Panc1 (cell line): ENCODE measurements at places on chromosomes 12 and 14. TPM values are rescaled to one million over a fixed set of nuclear protein-coding genes. Genes with fewer than 3 reads are reported as not detected.

DNA sequence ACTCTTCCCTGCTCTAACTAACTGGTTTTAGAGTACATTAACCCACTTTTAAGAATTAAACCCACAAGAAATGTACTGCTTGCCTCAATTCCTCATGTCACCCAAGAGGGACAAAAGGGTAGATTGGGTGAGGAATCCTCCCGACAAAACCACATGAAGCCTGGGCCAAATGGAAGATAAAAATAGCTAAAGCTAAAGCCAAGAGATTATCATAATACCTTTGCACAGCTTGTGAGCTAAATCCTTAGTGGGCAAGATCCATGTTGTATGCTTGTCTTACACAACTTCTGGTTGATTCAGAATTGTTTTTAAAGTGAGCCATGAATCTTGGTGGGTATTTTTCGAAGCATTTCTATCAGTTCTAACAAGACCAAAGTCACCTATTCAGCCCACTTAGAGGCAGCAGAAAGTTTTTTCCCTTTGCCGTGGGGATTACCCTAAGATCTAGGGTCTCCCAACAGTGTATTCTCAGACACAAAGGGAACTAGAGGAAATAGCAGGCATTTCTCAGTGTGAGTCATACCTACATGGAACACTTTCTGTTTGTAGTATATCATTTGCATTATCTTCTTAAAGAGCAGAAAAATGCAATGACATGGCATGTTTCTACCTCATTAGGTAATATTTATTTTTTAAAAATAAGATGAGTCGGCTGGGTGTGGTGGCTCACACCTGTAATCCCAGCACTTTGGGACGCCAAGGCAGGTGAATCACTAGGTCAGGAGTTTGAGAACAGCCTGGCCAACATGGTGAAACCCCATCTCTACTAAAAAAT, 616.6 kb downstream of the KCNH5 start:
- H3K4me3 ChIP-seq, result no peak overlapping the region
- no peaks in the 10 kb centered on the region for H3K27me3 ChIP-seq
- no peak overlapping the region for H3K27ac ChIP-seq
- no peaks in the 10 kb centered on the region for H3K4me1 ChIP-seq
- no peak for DNase-seq

DNA sequence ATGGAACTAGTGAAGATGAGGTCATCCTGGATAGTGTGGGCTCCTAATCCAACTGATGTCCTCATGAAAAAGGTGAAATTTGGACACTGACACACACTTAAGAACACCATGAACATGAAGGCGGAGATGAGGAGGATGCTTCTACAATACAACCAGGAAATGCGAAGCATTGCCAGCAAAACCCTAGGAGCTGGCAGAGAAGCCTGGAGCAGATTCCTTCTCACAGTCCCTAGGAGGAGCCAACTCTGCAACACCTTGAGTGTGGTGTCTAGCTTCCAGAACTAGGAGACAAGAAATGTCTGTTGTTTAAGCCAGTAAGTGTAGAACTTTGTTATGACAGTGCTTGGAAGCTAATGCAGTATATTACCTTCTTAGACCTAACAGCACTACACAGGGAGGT, 191.9 kb upstream of the PWP1 start:
- DNase-seq, result no peak

- DNase-seq, result no peak
- H3K4me3 ChIP-seq, result no peak overlapping the region
- H3K36me3 ChIP-seq, result no peaks in the 10 kb centered on the region
- no peak overlapping the region for H3K27ac ChIP-seq
Observed at GRCh38 chr14:100754020-100754419, 27.3 kb downstream of the DLK1 start.

DNA sequence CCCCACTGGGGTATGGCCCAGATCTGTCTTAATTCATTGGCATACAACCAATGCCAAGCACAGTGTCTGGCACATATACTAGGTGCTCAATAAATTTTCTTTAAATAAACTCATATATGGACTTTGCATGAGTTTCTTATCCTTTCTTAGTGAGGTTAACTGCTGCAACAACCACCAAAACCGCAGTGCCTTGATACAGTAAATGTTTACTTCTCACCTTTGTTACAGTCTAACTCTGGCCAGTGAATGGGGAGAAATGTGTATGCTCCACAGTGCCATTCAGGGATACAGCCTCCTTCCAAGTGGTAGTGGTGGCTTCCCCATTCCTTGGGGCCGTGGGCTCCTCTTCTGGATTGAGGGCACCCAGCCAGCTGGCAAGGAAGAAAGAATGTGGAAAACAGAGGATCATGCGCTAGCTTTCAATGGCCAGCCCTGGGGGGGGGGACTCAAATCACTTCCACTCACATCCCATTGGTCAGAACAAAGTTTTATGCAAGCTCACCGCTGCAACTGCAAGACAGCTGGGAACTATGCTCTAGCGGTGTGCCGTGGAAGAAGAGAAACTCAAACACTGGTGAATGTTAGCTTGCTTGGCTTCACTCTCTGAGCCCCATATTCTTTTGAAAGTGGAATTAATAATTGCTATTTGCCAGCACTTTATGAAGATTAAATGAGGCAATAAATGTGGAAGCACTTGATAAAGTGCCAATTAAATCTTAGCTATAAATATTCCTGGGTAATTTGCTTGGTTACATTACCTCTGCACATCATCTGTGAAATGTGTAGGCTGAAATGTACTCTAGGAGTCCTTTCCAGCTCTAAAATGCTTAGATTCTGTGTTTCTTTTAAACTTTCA, 51.0 kb upstream of the SOCS2 start:
- H3K4me1 ChIP-seq, result no peaks in the 10 kb centered on the region
- H3K27ac ChIP-seq, result no peak overlapping the region
- H3K4me3 ChIP-seq, result no peak overlapping the region
- no peak for DNase-seq

DNA sequence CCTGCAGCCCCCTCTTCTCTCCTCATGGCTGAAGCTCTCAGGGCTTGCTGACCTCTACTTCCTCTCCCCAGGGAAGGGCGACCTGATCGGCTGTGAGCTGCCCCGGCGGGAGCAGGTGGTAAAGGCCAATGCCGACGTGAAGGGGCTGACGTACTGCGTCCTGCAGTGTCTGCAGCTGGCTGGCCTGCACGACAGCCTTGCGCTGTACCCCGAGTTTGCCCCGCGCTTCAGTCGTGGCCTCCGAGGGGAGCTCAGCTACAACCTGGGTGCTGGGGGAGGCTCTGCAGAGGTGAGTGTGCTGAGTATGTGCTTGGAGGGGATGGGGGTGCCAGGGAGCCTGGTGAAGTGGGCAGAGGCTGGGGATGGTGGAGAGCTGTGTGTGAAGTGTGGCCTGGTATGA, 13.7 kb downstream of the MCRS1 start:
- no peaks in the 10 kb centered on the region for H3K4me1 ChIP-seq
- H3K27ac ChIP-seq, result no peak overlapping the region
- no peaks in the 10 kb centered on the region; the same call in 1 of the 2 replicates for H3K36me3 ChIP-seq

GRCh38 chr12:89597770-89598169, 71.9 kb upstream of the POC1B start:
- H3K4me1 ChIP-seq, result no peaks in the 10 kb centered on the region
- no peak overlapping the region for H3K27ac ChIP-seq
- no peak overlapping the region for H3K4me3 ChIP-seq

GRCh38 chr12:108299516-108299915, 39.6 kb downstream of the CMKLR1 start:
- DNase-seq, result no peak
- no peaks in the 10 kb centered on the region for H3K36me3 ChIP-seq
- no peaks in the 10 kb centered on the region for H3K4me1 ChIP-seq
- 0 out of 2 replicates have a peak, but pooled peaks cover under 1% of the 10 kb centered on the region for H3K27me3 ChIP-seq
- no peak overlapping the region for H3K27ac ChIP-seq

- no peak overlapping the region for H3K4me3 ChIP-seq
- no peak overlapping the region for H3K27ac ChIP-seq
- H3K27me3 ChIP-seq, result no peaks in the 10 kb centered on the region
- peaks cover 3% of the 10 kb centered on the region; the same call in 1 of the 2 replicates for H3K4me1 ChIP-seq
- no peak for DNase-seq
- H3K36me3 ChIP-seq, result no peaks in the 10 kb centered on the region
Observed at GRCh38 chr14:21317398-21317797, 37.5 kb downstream of the RPGRIP1 start.

DNA sequence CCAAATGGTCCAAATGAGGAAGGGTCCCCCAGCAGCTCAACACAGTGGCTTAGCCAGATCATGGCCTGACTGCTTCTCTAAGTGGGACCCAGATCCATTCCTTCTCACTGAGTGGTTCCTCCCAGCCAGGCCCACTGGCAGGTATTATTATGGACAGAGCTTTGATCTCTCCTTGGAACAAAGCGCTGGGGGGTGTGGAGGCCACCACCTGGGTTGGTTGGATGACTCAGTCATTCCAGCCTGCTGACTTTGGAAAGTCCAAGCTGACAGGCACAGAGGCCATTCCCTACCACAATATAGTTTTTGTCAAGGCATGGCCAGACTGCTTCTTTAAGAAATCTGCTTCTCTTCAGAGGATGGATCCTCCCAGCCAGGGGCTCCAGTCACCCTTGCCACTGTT, 341.1 kb downstream of the BTG1 start:
- H3K4me1 ChIP-seq, result no peaks in the 10 kb centered on the region
- no peak overlapping the region for H3K4me3 ChIP-seq
- DNase-seq, result no peak
- H3K36me3 ChIP-seq, result no peaks in the 10 kb centered on the region
- no peak overlapping the region for H3K27ac ChIP-seq
- no peaks in the 10 kb centered on the region for H3K27me3 ChIP-seq

DNA sequence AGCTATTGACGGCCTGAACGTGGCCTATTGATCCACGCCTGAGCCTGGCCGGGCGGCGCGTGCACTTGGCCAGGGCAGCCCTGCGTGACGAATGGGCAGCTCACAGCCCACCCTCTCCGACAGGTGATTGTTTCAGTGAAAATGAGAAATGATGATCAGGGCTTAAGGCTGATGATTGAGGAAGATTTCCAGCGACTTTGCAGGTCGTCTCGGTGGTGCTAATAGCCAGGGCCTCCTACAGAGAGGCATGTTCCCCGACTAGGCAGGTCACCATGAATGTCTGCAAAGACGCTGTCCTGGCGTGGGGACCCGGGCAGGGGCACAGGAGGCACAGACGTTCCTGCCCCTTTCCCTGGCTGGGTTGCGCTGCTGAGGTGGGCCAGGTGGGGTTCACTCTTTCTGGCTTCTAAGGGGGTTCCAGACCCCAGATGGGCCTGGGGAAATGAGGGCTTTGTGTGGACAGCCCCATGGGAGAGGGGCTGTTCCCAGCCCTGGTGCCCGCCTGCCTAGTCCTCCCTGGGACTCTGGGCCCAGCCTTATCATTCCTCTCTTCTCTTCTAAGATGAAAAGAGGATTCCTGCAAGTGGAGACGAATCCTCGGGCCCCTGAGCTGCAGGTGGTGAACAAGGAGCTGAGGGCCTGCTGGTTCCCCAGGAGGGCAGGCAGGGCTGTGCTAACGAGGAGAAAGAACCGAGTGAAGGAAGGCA, 157.4 kb downstream of the KIF26A start:
- H3K27me3 ChIP-seq, result no peaks in the 10 kb centered on the region
- H3K4me3 ChIP-seq, result no peak overlapping the region
- H3K27ac ChIP-seq, result no peak overlapping the region
- H3K36me3 ChIP-seq, result no peaks in the 10 kb centered on the region
- H3K4me1 ChIP-seq, result no peaks in the 10 kb centered on the region
- DNase-seq, result no peak

DNA sequence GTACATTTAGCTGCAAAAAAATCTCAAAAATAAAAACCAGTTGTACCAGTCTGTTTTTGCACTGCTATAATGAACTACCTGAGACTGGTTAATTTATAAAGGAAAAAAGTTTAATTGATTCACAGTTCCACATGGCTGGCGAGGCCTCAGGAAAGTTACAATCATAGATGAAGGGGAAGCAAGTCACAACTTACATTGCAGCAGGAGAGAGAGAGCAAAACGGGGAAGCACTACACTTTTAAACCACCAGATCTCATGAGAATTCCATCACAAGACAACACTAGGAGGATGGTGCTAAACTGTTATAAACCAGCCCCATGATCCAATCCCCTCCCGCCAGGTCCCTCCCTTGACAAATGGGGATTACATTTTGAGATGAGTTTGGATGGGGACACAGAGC, 186.0 kb downstream of the TMTC3 start:
- H3K4me1 ChIP-seq, result no peaks in the 10 kb centered on the region
- H3K27me3 ChIP-seq, result no peaks in the 10 kb centered on the region
- DNase-seq, result no peak
- H3K27ac ChIP-seq, result no peak overlapping the region
- H3K36me3 ChIP-seq, result no peaks in the 10 kb centered on the region

DNA sequence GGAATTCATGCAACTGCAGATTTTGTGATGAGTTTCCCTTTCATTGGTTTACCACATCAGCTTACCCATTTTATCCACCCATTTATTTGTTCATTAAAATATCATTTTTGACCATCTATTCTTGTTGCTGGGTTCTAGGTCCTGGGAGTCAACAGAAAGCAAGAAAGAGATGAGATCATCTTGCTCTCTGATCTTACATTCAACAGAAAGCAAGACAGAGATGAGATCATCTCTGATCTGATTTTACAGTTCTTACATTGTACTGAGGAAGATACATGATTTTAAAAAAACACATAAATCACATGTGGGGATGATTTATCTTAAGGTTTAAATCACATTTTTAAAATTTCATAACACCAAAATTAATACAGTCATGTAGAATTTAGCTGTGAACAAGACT, 2.3 kb downstream of the TAS2R46 start:
- H3K27me3 ChIP-seq, result no peaks in the 10 kb centered on the region
- H3K4me1 ChIP-seq, result no peaks in the 10 kb centered on the region
- no peak overlapping the region for H3K4me3 ChIP-seq
- H3K36me3 ChIP-seq, result no peaks in the 10 kb centered on the region

DNA sequence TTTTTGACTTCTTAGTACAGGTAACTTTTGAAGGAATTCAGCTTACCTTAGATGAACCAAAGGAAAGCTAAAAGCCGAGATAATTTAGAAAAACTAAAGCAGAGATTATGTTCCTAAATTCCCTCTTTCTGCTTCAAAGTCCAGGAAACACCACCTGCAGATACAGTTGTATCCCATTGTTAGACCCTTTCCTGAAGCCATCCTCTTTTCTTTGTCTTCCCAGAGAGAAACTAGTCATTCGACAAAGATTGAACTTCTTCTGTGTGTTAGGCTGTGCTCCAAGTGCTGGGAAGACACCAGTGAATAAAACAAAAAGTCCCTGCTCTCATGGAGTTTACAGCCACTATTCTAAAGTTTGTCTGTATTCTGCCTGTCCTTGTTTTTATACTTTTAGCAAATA, 29.3 kb downstream of the PPM1A start:
- H3K27me3 ChIP-seq, result no peaks in the 10 kb centered on the region
- H3K4me3 ChIP-seq, result no peak overlapping the region
- peaks cover 2% of the 10 kb centered on the region; the same call in 1 of the 2 replicates for H3K4me1 ChIP-seq
- no peaks in the 10 kb centered on the region for H3K36me3 ChIP-seq

DNA sequence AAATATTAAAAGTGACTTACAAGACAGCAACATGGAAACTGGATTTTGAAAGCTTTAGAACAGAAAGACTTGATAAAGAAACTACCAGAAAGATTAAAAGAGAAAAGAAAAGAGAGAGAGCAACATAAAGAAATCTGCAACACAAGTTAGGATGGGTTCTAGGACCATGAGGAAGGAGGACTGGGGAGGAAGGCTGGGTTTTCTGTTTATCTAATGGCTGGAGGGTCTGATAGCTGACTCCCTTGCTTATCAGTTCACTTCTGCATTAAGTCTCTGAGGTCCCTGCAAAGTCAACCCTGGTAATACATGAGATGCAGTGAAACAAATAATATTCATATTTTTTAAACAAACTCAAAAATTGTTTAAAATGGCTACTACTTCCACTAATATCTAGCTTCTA, 90.1 kb downstream of the RPAP3 start:
- no peaks in the 10 kb centered on the region for H3K27me3 ChIP-seq
- H3K36me3 ChIP-seq, result no peaks in the 10 kb centered on the region
- no peak for DNase-seq
- no peaks in the 10 kb centered on the region for H3K4me1 ChIP-seq
- no peak overlapping the region for H3K27ac ChIP-seq
- H3K4me3 ChIP-seq, result no peak overlapping the region

Gene BBOF1
- 1.9 TPM for total RNA-seq

Gene NFE2
- total RNA-seq, result 0.26 TPM

Gene DBX2
- total RNA-seq, result not detected

Gene ACVRL1
- 0.36 TPM for total RNA-seq

Gene FOXN4
- 0.08 TPM for total RNA-seq

Gene SMIM41
- not detected for total RNA-seq

Gene PSMA3
- total RNA-seq, result 159 TPM
